ENCODE measurements at places on chromosomes 2 and 18.

- no peak for DNase-seq
Observed at GRCh38 chr18:55119434-55119833, 160.2 kb upstream of the CCDC68 start.

DNA sequence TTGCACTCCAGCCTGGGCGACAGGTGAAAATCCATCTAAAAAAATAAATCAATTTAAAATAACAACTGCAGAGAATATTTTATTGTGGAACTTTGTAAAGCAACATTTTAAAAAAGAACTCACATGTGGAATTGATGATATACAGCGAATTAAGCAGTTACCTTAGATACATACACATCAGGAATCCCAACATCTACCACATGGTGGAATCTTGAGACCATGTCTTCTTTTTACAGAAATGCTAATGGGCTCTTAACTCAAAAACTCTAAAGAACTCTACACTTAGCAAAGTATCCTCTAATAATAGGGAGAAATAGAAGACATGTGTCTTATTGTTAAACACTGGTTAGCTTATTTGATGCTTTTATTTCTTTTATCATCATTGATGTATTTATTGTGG, 373.6 kb downstream of the CDH7 start:
- DNase-seq, result no peak

DNA sequence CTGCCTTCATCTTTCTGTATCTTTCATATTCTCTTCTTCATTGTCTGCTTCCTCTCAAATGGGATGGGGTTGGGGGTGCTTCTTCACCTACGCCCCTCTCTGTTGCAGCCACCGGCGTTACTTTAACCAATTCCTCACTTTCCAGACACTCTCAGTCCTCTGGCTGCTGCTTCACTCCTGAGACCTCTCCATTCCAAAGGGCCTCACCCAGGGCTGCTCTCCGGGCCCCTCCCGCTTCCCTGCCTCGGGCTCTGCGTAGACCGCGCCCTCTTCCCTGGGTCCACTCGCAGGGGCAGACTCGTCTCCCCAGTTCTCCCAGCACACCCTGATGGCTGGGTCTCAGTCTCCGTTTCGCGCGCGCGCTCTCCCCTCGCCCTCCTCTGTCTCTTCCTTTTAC, 926 bp downstream of the SERPINB8 start:
- DNase-seq, result no peak

GRCh38 chr2:237700512-237701032, 73.2 kb downstream of the LRRFIP1 start:
- peak; percentile 34 for DNase-seq

GRCh38 chr2:187319441-187320108, 128.5 kb downstream of the CALCRL start:
- DNase-seq, result no peak

- DNase-seq, result no peak
Observed at GRCh38 chr2:3332133-3332532, 45.5 kb downstream of the EIPR1 start.

DNA sequence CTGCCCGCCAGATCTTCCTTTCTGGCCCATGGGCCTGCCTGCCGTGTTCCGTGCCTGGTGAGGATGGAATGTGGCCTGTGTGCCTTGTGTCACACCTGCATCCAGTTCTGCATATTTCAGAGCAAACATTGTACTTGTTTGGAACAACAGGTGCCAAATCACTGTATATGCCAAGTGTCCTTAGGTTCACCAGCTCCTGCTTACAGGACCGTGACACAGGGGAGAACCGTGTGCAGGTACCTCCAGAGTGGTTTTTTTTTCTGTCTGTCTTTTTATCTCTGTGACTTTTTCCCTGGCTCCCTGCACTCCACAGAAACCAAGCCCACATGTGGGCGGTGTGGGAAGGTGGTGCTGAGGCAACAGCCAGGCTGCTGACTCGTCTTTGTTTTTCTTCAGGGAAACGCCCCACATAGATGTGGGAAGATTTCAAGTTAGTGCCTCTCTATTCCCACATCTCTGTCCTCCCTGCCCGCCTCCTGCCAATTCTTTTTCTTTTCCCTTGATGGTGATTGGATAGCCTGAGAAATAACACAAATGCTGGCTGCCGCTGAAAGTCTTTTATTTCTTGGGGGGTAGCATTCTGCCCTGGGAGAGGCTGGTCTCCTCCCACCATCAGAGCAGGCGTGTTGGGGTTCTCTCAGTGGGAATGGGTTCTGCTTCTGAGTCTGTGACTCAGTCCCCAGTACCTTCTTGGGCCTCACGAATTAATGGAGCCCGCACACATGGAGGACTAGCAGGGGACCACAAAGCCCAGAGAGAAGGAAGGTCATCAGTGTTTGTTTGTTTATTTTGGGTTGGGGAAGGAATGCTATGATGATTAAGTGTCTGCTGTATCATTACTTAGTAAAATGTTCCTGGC, 21.4 kb downstream of the GRHL1 start:
- DNase-seq, result no peak

All from stimulated activated CD4-positive, alpha-beta T cell treated with anti-CD3 and anti-CD28 coated beads, Interleukin-1b, Interleukin-23, amount 100 ng/mL, for 1 hour (primary cell).